ENCODE measurements at places on chromosomes 2 and 18.

DNA sequence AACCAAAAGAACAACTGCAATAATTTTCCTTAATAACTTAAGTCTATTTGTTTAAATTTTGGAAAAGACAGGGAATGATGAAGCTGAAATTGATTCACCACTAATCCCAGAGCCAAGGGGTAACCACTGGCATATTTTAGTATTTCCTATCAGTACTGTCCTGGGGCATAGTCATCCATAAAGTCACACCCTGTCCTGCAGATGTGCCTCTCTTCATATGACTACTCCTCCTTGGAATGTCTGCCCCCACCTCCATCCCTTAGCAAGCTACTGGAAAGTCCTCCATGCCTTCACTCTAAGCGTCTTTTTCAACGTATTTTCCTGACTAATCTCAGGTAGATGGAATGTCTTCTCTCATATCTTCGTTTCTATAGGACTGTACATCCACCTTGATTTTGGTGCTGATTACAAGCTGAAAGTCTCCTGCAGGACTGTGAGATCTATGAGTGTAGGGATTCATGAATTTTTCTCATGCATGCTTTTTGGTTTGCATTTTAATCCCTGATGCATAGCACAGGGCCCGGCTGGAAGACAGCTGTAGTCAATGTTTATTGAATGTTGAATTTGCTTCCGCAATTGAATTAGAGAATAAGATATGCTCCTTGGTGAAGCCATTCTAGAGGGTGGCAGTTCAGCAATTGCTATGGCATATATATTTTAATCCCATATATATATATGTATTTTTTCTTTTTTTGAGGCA, 85.6 kb downstream of the MOGAT1 start:
- no peak for DNase-seq

- DNase-seq, result no peak
These were observed 19.3 kb upstream of the ADCY3 start for GRCh38 chr2:24939353-24939752.

DNA sequence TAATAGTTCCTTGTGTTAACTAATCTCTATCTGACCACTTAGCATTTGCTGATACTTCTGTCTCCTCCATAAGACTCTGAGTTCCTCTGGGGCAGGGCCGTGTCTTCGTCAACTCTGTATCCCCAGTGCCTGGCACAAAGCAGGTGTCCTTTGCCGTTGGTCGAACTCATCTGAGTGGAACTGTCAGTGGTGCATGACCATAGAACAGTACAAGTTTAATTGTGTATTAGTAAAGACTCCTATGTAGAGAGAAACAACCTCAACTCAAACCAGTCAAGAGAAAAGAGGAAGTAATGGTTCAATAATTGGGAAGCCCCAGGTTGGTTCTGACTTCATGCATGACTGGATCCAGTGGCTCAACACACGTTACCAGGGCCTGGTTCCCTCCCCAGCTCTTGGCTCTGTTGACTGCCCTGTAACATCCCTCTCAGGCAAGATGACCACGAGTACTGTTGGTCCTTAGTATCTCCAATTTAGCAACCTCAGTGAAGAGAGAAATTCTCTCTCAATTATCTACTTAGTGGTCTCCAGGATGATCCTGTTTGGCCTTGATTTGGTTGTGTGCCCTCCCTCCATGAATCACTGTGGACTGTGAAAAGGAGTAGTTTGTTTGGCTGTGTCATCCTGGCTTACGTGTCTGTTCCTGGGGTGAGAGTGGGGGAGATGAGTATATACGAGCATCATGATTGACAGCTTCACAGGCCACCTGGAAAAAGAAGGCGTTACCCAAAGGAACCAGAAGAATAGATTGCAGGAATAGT, 58.5 kb upstream of the MSH6 start:
- no peak for DNase-seq

- no peak for DNase-seq
These were observed 6.9 kb upstream of the MAP4K4 start for GRCh38 chr2:101690547-101691152.

GRCh38 chr2:216478151-216478550, 20.5 kb upstream of the RPL37A start:
- no peak for DNase-seq

GRCh38 chr2:36478999-36479398, 119.0 kb downstream of the FEZ2 start:
- DNase-seq, result no peak

DNA sequence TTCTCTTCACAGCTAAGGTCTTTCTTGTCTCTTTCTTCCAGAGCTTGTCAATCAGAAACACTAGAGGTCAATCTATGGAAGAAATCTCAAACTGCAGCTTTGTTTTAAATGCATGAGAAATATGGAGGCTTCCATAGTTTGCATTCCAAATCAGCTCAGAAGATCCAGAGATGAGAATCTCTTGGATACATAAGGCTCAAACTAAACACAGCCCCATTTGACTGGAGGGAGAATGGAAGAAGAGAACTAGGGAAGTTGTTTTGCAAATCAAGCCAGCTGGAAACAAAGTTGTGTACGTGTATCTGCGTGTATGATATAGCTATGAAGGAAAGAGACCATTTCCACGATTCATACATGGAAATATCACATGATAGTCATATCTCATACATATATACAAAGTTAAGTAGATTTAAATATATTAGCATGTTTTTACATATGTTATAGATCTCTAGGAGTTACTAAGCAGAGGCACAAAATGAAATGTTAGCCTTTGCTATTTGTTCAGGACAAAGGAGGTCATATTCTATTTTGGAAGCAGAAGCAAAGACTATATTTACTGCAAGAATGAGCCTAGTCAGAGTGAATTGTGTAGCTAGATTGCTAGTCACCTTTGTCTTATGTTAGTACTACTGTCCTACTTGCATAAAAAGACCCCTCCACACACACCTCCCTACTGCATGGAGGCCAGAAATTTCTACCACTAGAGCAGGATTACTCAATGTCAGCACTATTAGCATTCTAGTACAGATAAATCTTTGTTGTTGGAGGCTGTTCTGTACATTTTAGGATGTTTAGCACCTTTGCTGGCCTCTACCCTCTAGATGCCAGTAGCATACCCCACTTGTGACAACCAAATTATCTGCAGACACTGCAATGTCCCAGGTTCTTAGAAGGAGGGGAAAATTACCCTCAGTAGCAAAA, 303.5 kb upstream of the CHAC2 start:
- no peak for DNase-seq

- no peak for DNase-seq
These were observed 86.7 kb downstream of the NRP2 start for GRCh38 chr2:205768815-205769494.

DNA sequence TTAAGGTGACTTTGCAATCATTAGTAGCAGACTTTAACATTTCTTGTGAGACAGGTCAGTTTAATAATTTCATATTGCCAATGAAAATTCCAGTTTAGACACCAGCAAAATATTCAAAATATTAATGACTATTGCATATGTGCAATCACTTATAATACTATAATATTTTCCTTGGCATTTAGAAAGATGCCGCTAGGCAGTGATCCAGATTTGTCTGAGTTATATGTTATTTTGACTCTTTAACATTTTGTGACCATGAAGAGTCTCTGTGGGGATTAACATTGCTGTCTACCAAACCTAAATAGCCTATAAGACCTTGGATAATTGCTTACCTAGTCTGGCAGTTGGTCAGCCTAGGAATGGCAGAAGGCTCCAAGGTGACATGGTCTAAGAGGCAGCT, 389.6 kb downstream of the THSD7B start:
- DNase-seq, result no peak

- no peak for DNase-seq
These were observed 86.0 kb downstream of the TTC32 start for GRCh38 chr2:19815746-19816145.

DNA sequence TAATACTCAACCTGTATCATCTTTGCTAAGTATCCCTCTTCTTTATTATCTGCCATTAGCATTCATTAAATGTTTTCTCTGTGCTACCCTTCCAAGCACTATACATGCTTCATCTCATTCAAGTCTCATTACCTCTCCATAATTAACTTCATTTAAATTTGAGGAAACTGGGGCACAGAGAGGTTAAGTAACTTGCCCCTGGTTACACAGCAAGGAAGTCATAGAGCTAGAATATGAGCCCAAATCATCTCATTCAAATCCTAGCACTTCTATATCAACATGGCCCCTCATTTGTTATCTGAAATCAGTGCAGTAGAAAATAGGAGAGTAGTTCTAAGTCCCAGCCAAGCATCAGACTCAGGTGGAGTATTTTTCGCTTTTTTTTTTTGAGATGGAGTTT, 4.4 kb downstream of the MRPL35 start:
- no peak for DNase-seq

DNA sequence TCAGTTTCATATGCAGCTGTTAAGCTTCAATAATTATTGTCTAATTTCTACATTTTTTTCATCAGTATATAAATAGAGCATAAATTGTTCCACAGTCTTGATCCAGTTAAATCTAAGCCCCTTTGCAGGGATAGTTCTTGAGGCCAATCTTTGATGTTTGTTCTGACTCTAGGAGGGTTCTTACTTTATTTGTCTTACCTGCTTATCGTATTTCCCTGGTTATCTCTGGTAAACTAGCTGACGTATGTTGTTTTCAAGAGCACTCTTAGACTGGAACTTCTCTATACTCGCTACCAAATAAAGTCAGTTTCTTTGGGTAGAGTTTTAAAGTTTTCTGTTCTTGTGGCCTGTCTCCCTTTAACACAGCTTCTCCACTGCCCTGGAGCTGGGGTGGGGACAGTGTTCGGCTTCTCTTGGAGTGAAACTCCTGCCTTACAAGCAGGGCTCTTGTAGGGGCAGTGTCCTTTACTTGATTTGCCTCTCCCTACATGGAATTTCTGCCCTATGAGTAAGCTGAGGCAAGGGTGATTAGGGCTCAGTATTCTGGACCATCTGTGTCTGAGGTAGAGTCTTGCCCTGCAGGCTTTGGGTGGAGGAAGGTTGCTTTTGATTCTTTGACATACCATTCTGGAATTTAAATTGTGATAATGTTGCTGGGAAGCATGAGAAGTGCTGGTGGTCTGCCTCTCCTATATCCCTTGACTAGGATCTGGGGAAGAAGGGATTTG, 90.3 kb downstream of the PTPN4 start:
- DNase-seq, result no peak

- DNase-seq, result no peak
These were observed 405 bp downstream of the CASP10 start for GRCh38 chr2:201183365-201183727.

GRCh38 chr2:144619760-144620159, 99.8 kb upstream of the ZEB2 start:
- DNase-seq, result no peak

DNA sequence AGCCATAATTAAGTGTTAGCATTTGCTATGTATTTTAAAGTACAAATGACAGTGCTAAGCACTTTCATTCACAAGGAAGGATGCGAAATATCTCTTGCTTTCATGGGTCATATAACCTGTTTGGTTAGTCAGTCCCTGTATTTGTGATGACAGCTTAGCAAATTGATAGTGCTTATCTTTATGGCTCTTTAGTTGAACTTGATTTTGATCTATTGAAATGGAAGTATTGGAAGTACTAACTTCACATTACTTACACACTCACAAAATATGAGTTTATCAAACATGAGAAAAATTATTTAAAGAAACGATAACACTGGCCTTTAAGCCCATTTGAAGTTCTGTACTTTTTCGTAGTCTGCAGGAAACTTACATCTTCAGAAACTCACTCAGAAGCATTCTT, 97.4 kb upstream of the NEUROD1 start:
- DNase-seq, result no peak

GRCh38 chr18:47911877-47912276, 18.6 kb downstream of the SMAD2 start:
- DNase-seq, result no peak

GRCh38 chr2:8582191-8582590, 99.7 kb upstream of the ID2 start:
- DNase-seq, result no peak

GRCh38 chr18:64692826-64693225, 543.9 kb upstream of the LINC00305 start:
- no peak for DNase-seq

DNA sequence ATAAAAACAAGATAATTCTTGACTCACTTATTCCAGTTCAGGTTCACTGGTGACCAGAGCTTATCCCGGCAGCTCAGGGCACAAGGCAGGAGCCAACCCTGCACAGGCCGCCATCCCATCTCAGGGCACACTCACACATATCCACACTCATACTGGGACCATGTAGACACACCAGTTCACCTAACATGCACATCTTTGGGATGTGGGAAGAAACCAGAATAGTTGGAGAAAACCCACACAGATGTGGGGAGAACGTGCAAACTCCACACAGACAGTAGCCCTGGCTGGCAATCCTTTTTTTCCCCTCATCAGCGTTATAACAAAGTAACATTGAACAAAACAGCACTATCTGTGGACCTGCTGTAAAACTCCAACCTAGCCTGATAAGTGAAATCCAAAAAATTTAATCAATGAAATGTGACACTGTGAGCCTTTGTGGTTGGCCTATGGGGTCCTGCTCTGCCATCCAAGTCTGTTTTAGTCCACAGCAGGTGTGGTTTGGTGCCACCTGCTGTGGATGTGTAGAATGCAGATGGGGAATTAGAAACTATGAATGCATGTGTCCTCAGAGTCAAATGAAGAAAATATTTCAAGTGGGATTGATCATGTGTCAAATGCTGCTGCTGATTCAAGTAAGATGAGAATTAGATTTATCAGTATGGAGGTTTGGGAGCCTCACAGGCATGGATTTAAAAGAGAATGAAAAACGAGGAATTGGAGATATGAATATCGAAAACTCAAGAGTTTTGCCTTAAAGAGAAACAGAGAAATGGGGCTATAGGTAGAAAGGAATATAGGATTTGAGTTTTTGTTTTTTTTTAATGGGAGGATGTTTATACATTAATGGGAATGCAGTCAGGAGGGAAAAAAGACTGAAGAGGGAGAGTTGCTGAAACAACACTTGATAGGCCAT, 47.0 kb downstream of the UGP2 start:
- no peak for DNase-seq

- DNase-seq, result no peak
These were observed 34.9 kb upstream of the AFTPH start for GRCh38 chr2:64489081-64489751.

- DNase-seq, result no peak
These were observed 305.7 kb upstream of the PKDCC start for GRCh38 chr2:41741951-41742595.

DNA sequence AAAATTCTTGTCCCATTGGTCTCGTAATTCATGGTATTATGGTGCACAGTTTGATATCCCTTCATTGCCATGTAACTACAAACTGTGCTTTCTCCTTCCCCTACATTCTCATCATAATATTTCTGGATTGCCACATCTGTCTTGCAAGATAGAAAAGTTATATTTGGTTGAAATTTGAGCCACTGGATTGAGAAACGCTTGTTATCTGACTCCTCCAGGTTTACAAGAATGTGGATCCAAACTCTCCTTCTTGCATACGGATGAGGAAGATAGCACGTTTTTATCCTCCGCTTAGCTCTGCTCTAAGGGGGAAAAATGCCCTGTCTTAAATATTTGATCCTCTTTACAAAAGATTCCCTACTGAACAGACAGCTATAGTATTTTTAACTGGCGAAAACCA, 438.2 kb downstream of the TSN start:
- no peak for DNase-seq
